ENCODE measurements at places on chromosomes 16 and 17.

GRCh38 chr17:59330053-59330942 lies 1.2 kb upstream of the YPEL2 start:
- DNase-seq = peak; percentile 82

DNA sequence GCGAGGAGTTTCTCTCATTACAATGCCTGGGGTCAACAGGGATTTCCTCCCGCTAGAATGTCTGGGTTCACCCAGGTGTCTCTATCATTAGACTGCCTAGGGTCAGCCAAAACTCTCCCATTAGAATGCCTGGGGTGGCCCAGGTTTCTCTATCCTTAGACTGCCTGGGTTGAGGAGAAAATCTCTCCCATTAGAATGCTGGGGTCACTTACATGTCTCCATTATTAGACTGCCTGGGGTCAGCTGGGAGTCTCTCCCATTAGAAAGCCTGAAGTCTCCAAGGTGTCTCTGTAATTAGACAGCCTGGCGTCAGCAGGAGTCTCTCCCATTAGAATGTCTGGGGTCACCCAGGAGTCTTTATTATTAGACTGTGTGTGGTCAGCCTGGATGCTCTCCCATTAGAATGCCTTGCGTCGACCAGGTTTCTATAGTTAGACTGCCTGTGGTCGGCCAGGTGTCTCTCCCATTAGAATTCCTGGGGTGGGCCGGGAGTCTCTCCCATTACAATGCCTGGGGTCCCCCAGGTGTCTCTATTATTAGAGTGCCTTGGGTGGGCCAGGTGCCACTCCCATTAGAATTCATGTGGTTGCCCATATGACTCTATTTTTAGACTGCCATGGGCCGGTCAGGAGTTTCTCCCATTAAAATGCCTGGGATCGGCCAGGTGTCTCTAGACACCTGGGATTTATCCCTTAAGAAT lies 2272.1 kb downstream of the TP53TG3F start:
- DNase-seq = no peak

- DNase-seq = no peak
Measured at GRCh38 chr17:47640076-47640475, 9.6 kb upstream of the KPNB1 start.

DNA sequence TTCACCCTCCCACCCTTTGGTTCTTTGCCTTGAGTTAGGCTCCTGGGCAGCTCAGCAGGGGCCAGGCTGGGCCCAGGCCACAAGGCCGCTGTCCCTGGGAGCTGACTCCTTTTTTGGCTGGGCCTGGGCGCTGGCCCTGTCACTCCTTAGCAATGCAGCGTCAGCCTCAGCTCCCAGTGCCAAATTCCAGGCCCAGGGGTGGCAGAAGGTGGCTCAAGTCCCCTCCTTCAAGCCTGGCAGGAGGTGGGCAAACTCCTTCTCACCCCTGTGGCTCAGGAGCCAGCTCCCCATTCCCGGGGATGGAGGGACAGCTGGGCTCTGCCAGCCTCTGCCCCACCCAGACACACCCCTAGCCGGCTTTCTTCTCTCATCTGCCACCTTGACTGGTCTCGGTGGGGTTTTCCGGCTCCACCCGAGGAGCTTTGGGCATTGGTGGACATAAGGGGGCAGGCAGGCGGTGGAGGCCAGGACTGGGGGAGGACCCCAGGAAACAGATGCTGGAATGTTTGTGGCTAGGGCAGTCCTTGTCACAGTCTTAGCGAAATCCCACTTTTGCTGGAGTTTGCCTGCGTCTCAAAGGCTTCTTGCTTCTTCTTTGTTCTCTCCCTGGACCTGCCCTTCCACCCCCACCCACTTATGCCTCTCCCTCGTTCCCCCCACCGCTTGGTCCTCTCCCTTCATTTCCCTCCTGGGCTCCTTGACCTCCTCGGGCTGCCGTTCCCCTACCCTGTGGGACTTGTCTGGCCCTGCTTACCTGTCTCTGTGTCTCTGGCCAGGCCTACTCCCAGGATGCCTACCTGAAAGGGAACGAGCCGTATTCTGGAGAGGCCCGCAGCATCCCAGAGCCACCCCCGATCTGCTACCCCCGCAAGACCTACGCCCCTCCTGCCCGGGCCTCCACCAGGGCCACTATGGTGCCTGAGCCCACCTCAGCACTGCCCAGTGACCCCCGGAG lies 37.4 kb downstream of the ARHGAP23 start:
- DNase-seq = peak; percentile 62

GRCh38 chr17:79041041-79041570 lies 17.1 kb downstream of the C1QTNF1 start:
- DNase-seq = no peak

GRCh38 chr17:66200685-66201092 lies 8.8 kb upstream of the CEP112 start:
- DNase-seq = peak; percentile 49

DNA sequence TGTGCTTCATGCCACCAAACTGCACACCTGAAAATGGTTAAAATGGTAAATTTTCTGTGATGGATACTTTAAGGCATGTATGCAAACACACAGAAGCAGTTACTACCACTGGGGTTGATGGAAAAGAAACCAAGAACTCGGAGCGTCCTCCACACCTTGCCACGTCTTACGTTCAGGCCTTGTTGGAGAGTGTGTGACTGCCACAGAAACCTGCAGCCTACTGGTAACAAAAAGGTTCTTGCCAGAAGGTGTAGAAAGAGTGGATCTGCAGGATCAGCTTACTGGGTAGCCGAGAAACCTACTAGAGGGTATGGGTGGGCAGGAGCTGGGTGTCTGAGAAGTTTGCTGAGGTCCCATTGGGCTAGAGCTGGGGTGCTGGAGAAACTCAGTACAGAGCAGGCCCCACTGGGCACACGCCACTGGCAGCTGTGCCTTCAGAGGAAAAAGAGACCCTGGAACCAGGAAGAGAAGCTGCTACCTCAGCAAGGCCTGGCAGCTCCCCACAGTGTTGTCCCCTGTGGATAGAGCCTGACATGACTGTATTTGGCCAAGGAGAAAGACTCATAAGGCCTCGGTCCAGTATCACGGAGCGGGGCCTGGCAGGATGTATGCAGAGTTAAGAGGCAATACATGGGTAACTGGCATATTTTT lies 204.6 kb downstream of the SEC14L1 start:
- DNase-seq = no peak

DNA sequence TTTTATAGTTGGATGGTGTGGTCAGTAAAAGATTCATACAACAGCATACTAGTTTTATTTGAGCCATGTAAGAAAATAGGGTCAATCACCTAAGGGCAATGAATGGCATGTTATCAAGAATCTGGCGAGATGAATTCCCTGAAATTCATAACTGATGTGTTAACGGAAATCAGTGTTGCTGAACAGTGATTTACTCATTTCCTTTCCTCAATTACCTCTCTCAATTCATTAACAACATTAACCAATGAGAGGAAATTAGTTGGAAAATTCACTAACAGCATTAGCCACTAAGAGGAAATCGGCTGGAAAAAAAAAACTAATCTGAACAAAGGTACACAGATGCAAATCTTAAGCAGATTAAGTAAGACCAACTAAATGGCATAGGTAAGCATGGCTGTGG lies 6.3 kb downstream of the CMTR2 start:
- DNase-seq = no peak

DNA sequence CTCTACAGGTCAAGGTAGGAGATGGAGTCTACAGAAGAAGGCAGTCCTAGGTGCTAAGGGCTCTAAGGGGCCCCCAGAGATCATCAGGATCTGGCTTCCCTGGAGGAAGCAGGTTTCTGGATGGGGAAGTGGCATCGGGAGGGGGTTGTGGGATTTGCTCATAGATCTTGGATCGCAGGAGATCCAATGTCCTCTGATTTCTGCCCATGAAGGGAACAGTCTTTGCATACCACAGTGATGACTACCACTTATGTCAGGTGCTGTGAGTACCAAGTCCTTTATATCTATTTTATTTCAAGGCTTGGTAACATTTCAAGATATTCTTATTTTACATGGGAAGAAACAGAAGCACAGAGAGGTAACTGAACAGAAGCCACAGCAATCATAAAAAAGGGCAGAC lies 164.0 kb downstream of the RGS9 start:
- DNase-seq = no peak

- peak; percentile 90 for DNase-seq
Measured at GRCh38 chr17:38420518-38420917, 7.7 kb upstream of the ARHGAP23 start.

- peak; percentile 93 for DNase-seq
Measured at GRCh38 chr16:1159973-1160772, 7.3 kb downstream of the CACNA1H start.

GRCh38 chr16:29860218-29860617 lies 2.8 kb downstream of the CDIPT start:
- no peak for DNase-seq

DNA sequence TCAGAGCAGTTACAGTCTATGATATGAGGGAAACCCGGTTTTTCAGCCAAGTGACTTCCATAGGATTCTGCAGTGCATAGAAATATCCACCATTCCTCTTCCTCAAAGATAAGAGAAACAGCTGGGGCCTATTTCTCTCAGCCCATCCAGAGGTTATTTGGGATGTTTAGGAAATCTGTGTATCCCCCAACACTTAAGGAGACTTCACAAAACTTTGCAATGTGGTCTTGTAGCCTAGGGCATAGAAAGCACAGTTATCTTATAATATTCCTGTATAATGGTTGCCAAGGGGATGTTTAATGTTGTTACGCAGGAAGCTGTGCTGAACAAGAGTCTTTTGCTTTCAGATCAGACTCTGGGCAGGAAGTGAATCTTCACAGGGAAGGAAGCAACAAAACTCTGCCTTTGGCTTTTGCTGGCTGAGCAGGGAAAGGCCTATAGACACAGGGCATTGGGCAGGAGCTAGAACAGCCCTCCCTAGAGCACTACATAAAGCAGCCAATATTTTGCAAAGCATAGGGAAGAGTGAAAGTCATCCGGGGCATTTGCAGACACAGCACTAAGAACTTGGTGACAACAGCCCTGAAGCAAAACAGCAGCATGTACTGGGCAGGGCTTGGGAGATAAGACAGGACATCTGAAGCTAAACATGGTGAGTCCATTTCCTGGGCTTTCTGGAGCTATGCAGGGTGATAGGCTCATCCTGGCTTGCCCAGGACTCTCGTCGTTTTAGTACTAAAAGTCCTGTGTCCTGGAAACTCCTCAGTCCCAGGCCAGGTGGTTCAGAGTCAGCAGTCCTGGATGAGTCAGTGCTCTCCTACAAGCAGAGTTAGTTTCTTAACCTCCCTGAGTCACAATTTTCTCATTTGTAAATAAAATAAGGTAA lies 18.7 kb upstream of the BEAN1 start:
- DNase-seq = no peak

DNA sequence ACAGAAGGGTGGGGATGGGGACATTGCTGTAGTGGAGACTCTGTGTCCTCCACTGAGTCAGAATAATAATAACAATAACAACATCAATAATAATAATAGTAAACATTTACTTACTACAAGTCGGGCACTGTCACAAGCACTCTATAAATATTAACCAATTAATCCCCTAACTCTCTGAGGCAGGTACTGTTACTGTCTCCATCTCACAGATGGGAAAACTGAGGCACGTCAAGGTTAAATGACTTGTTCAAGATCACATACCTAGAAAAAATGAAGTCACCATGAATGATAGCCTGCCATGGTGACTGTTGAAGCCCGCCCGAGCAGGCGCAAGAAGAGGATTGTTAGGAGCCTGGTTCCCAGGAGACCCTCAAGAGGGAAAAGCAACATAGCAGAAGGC lies 10.2 kb downstream of the PRR29 start:
- DNase-seq = no peak

- no peak for DNase-seq
Measured at GRCh38 chr16:31371008-31371407, 16.0 kb downstream of the ITGAX start.

DNA sequence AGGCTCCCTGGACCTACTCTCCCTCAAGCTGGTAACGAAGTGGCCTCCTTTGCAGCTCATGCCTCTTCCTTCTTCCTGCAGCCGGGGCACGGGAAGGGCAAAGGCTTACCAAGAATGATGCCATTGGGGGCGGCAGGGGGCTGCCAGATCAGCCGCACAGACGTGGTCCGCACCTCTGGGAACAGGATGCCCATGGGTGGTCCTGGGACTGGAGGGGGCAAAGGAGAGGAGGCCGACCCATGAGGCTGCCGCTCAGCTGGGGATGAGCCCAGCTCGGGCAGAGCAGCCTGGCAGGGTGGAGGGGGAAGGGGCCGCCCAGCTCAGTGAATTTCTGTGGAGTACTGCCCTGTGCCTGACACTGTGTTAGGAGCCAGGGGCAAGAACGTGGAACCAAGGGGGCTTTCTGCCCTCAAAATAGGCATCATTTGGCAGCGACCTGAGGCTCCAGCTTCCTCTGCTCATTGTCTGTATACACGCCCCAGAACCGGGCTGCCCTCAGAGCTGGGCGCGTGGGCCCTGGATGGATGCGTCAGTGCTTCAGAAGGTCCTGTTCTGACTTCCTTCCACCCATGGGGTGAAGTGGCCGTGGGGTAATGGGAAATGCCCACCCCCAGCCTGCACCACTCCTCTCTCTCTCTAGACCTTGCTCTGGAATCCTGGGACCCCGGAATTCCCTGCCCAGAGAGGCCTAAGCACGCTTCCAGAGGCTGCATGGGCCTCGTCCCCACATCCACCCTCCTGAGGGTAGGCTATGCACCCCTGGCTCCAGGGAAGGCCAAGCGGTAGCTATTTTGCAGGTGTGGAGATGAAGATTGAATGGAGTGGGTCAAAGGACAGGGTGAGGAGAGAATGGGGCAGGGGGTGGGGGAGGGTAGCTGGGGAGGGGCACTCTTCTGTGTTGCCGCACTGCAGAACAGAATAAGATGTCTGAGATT lies 79.8 kb upstream of the CDC42EP4 start:
- no peak for DNase-seq

DNA sequence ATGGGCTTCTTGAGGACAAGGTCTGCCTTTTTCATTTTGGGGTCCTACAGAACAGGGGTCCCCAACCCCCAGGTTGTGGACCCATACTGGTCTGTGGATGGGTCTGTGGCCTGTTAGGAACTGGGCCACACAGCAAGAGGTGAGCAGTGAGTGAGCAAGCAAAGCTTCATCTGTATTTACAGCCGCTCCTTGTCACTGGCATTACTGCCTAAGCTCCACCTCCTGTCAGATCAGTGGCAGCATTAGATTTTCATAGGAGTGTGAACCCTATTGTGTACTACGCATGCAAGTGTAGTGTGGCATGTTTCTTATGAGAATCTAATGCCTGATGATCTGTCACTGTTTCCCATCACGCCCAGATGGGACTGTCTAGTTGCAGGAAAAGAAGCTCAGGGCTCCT lies 33.9 kb downstream of the ERN1 start:
- DNase-seq = no peak

GRCh38 chr17:78665952-78666920 lies 89.0 kb upstream of the DNAH17 start:
- DNase-seq = no peak

All from cerebellar cortex (tissue), 1 donor.